ENCODE measurements at places on chromosomes 1 and 21.
A peak's percentile ranks its signal among the peaks of the same experiment; 100 is the strongest.

- DNase-seq, result no peak
Observed at GRCh38 chr1:153253693-153254092, 5.8 kb upstream of the LORICRIN start.

GRCh38 chr1:67169496-67169895 is 3.2 kb downstream of the IL23R start:
- DNase-seq, result no peak

GRCh38 chr21:21200103-21200938 is 202.1 kb downstream of the NCAM2 start:
- no peak for DNase-seq

DNA sequence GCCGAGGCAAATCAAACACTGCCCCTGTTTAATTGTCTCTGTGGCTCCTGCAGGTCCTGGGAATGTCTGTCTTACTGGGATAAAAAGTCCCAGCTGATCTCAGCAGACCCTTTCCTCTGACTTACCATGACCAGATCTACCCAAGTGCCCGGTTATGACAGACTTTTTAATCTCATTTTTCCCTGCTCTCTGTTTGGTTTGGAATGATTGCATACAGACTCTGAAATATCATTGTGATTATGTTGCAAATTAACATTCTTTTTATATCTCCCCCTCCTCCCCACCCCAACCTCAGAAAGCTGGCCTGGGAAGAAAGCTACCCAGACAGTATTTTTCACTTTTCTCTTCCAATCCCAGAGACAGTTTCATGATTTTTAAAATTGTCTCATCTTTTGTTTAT is 16.3 kb downstream of the RAB7B start:
- DNase-seq, result no peak

DNA sequence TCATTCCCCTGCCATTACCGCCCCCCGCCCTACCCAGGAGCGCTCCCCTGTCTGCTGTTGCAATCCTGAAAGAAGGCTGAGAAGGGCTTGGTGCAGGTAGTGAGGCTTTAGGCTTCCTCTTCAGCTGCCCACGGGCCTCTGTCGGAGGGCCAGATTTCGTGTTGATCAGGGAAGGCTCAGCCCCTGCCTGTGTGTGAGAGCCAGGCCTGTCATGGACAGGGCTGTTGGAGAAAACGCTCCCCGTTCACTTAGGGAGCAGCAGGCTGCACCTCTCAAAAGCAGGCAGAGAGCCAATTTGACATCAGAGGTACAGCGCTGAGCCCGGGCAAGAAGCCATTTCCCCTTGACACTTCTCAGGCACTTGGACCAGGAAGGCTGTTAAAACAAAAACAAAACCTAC is 19.0 kb downstream of the TEX35 start:
- DNase-seq, result no peak

- no peak for DNase-seq
Observed at GRCh38 chr1:23732363-23733224, 10.7 kb upstream of the ELOA start.

GRCh38 chr1:240768979-240769378 is 157.0 kb upstream of the GREM2 start:
- no peak for DNase-seq

GRCh38 chr1:52237430-52237829 is 95.5 kb downstream of the ZFYVE9 start:
- no peak for DNase-seq

DNA sequence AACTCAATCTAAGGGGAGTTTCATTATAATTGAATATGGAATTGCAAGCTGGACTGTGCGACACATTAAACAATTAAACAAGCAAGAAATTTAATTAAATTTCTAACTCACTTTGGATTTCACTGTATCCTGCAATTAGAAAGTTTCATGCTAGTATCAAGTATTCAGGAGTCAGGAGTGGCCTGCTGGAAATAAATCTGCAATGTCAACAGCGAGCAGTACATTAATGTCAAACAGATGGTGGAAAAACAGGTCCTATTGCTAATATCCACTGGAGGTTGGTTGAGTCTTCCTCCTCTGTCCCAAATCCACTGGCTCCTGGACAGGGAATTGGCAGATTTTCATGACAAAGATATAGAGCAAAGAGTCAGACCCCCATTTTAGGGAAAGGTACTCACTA is 237.1 kb downstream of the VAV3 start:
- no peak for DNase-seq

DNA sequence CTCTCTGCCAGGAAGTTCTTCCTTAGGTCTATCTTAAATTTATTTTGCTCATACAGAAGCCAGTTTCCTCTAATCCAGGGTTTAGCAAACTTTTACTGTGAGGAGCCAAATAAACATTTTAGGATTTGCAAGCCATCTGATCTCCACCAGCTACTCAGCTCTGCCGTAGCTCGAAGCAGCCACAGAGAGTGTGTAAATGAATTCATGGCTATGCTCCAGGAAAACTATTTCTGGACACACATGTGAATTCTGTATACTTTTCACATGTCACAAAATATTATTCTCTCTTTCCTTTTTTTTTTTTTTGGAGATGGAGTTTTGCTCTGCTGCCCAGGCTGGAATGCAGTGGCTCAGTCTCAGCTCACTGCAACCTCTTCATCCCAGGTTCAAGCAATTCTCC is 13.4 kb upstream of the AGTRAP start:
- DNase-seq, result no peak

GRCh38 chr21:25916226-25916625 is 181.5 kb downstream of the GABPA start:
- no peak for DNase-seq

- no peak for DNase-seq
Observed at GRCh38 chr1:198267921-198268320, 111.1 kb downstream of the NEK7 start.

- DNase-seq, result no peak
Observed at GRCh38 chr1:93605812-93606512, 75.7 kb downstream of the BCAR3 start.

DNA sequence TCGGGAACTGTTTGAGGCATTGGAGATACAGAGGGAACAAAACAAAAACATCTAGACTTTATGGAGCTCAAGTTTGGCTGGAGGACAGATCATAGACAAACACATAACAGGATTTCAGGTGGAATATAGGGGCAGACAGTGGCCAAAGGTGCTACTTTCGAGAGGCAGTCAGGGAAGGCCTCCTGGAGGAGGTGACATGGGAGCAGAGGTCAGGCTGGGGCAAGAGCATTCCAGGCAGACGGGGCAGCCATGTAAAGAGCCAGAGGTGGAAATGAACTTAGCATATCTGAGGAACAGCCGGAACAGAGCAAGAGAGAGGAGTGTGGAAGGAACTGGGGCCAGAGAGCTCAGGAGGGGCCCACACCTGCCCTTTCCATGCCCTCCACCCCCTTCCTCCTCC is 122.3 kb downstream of the DMRTB1 start:
- no peak for DNase-seq

DNA sequence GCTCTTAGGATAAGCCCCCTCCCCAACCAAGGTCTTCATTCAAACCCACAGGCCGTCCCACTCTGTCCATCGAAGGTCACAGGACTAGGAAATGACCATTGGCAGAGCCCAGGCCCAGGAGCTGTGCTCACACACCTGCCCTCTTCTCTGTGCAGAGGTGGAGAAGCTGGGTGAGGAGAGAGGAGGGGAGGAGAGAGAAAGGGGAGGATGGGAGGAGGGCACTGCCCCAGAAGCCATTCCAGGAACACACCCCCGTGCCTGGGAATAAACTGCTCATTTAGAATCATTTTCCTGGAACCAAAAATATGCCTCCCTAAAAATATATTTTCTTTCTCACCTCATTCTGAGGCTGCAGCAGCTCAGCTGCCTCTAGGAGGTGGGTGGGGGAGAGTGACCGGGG is 6.4 kb upstream of the SDC3 start:
- no peak for DNase-seq

GRCh38 chr1:27299385-27300271 is 22.3 kb upstream of the TMEM222 start:
- no peak for DNase-seq

DNA sequence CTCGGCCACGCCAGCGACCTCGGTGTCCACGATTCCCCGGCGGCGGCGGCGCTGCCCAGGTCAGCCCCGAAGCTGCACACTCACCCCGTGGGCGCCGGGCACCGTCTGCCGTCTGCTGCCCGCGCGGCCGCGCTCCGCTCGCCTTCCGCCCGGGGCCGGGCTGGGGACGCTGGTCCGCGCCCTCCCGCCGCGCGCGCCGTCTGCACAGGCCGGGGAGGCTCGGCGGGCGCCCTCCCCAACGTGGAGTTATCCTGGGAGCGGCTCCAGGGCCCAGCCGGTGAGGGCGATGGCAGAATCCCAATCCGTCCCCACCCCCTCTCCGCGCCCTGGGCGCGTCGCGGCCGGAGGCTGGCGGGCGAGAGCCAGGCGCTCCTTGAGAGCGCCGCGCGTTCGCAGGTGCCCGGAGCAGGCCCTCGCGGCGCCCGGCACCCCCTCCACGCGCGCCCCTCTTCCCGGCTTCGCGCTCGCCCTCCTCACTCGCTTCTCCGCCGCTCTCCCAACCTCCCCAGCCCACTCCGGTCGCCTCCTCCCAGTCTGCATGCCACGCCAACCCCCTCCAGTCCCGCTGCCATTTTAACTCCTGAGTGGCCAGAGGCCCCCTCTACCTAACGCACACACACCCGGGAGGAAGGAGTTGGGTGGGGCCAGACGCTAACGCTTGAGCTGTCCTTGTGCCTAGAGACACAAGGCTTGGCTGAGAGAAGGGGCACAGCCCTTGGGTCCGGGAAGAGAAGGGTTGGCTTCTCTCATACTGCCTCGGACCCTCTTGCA is at the start of gene LRRN2:
Gene LRRN2, minus strand, starts transcription at position 503 of the 771 bp plus-strand sequence. CDS start 65,746 bp downstream, outside the sequence.
- no peak for DNase-seq

DNA sequence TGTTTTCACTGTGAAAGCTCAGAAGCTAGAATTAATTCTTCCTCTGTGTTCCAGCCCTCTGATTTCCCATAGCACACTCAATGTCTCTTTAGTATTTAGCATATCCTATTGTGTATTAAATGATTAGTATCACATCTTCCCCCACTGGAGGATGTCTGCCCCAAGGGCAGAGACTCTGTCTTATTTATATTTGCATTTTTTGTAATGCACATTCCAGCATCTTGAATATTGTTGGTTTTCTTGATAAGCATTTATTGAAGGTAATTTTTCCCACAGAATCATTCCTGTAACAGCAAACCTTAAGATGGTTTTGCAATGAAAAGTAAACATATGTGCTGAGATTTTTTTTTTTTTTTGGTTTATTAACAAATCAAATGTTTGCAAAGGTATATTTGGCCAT is 34.1 kb downstream of the CENPF start:
- no peak for DNase-seq

GRCh38 chr1:2204415-2205190 is 10.0 kb upstream of the FAAP20 start:
- DNase-seq, result no peak

GRCh38 chr1:3237570-3237969 is 168.6 kb downstream of the PRDM16 start:
- no peak for DNase-seq

- no peak for DNase-seq
Observed at GRCh38 chr21:33047231-33047630, 21.5 kb downstream of the OLIG2 start.

- no peak for DNase-seq
Observed at GRCh38 chr21:14991957-14992356, 72.8 kb downstream of the NRIP1 start.

DNA sequence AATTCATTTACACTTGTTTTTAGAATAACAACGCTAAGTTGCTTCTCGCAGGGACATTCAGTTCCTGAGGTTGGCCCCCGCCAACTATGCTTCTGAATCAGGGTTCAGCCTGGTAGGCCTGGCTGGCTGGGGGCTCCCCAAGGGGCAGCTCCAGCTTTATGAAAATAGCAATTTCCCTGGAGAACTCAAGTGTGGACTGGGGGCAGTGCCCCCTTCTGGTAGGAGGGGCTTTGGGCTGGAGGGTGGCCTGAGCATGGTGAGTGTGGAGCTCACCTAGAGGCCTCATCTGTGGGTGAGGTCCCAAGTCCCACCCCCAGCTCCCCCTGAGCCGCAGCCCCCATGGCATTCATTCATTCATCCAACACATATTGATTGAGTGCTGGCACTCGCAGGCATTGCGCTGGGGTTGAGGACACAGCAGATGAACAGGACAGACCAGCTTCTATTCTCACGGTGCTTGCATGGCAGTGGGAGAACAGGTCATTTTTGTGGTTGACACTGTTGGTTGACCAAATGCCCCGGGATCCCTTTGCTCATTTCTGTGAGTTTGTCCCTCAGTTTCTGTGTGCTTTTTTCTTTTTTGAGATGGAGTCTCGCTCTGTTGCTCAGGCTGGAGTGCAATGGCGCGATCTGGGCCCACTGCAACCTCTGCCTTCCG is 79.2 kb downstream of the UBIAD1 start:
- no peak for DNase-seq

GRCh38 chr21:44531606-44532564 is 8.1 kb downstream of the KRTAP10-1 start:
- no peak for DNase-seq

DNA sequence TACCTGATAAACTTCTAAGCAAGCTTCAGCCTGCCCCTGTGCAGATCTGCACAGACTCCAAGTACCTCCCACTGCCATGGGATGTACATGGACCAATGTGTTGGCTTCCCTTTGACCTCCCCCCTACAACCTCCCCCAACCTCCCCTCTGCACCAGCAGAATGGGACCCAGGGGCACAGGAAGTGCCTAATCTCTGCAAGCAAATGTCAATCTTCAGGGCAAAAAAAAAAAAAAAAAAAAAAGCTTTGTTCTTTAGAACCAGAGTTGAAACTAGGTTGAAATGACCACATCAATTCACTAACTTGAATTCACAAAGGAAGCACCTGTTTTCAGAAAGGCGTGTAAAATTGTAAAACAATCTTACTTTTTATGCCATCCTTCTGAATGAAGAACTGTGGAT is 53.9 kb upstream of the TIAM1 start:
- DNase-seq, result peak; percentile 11

DNA sequence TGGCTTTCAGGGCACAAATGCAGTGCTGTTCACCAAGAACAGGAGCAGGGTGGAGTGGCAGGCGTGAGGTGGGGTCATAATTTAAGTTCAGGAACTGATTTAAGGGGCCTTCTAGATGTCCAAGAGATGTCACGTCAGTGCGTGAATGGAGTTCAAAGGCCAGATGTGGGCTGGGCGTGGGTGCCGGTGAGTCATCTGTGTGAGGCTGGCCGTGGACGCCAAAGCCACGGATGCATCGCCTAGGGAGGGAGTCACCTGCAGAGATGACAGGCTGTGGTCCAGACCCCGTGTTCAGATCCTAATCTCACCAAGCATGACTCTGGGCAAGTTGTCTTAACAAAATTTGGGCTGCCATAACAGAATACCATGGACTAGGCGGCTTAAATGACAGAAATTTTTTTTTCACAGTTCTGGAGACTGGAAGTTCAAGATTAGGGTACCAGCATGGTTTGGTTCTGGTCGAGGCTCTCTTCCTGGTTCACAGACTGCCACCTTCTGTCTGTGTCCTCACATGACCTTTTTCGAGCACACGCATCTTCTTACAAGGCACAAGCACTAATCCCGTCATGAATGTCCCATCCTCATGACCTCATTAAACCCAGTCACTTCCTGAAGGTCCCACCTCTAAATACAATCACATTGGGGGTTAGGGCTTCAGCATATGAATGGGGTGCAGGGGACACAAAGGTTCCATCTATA is 109.6 kb downstream of the PRDM2 start:
- no peak for DNase-seq

GRCh38 chr1:2127187-2128145 is 67.1 kb downstream of the FAAP20 start:
- DNase-seq, result no peak

Measured in activated CD8-positive, alpha-beta memory T cell treated with anti-CD3 and anti-CD28 coated beads for 1 hour (primary cell).